ENCODE measurements at places on chromosomes 7 and 10.

- DNase-seq = no peak
Measured at GRCh38 chr10:90136731-90137316, 435.4 kb downstream of the KIF20B start.

- DNase-seq = no peak
Measured at GRCh38 chr7:114082642-114083165, 163.9 kb upstream of the PPP1R3A start.

- DNase-seq = no peak
Measured at GRCh38 chr7:101479217-101479616, 116.5 kb downstream of the COL26A1 start.

DNA sequence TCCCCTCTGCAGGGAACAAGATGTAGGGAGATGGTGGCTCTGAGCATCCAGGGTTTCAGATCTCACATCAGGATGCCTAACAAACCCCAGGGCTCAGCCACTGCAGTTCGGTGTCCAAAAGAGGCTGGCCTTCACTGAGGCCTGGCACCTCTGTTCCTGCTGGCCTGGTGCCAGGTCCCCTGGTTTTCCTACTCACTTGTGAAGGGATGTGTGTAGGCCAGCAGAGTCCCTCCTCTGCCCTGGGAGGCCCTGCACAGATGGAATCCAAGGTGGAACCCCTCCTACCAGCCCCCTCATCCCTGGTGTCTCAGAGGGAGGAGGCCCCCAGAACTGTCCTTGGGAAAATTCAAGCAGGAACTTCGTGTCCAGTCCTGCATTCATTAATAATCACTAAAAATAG lies 260.6 kb downstream of the CCSER2 start:
- no peak for DNase-seq

DNA sequence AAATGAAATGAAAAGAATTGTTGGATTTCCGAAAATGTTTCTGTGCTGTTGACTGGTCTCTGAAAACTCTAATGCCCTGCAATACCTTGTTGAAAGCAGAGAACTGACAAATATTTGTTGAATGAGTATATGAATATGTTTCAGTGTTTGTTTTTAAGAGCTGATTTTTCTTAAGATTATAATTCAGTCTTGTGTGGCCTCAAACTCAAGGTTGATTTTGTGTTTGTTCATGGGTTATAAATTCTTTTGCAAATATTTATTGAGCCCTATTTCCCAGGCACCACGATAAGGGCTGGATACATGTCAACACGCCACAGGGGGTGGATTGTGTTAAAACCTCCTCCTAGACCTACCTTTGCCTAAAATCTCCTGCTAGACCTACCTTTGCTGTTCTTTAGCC lies 203.9 kb upstream of the PLPP4 start:
- no peak for DNase-seq

GRCh38 chr7:84248267-84248666 lies 53.7 kb upstream of the SEMA3A start:
- DNase-seq = no peak

DNA sequence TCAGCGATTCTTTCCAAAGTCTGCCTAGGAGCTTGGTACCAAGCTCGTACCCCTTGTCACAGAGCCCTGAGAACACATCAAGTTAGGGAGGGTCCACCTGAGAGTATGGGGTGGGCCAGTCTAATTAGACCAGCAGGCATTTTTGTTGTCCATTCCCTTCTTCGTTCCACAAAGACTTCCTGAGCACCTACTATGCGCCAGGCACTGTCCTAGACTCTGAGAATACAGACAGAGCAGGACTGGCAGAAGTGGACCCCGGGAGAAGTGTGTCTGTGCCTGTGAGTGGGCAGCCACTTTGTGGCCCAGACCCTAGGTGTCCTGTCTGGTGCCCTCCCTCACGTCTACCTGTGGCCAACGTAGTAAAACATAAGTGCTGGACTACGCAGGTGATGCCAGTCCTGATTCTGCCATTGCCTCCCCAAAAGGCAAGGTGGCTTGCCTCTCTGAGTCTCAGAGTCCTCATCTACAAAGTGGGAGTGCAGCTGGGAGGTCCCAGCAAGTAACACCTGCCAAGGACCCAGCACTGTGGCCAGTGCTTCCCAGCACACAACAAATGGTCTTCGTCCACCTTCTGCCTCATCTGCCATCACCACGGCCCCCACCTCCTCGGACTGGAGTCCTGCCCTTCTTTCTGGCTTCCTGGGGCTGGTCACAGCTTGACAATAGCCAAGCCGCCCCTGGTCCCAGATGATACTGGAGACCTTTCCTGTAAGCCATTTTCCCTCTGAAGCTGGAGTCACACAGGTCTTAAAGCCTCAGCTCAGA lies 54.3 kb upstream of the DUSP5 start:
- DNase-seq = no peak

- DNase-seq = no peak
Measured at GRCh38 chr7:146345251-146345650, 228.7 kb downstream of the CNTNAP2 start.

- DNase-seq = no peak
Measured at GRCh38 chr7:139294951-139295575, 46.1 kb upstream of the FMC1 start.

GRCh38 chr10:73414230-73414945 lies 530 bp upstream of the ANXA7 start:
- DNase-seq = no peak

GRCh38 chr7:41003611-41003940 lies 699.3 kb downstream of the INHBA start:
- no peak for DNase-seq

Measured in vagina (tissue), 2 donors.